A549 treated with AZD2906 at 1 μM for 4 hours (cell line): ENCODE measurements at places on chromosomes 6 and 20. TPM values are rescaled to one million over a fixed set of nuclear protein-coding genes. Genes with fewer than 3 reads are reported as not detected.

Gene OGFRL1
- total RNA-seq = 5.4 to 8.7 TPM (median 6.6 TPM) in 5 replicates

Gene MYLK2
- 0.35 to 0.84 TPM (median 0.45 TPM) in 5 replicates for total RNA-seq

Gene FNDC1
- total RNA-seq = 0.06 to 0.13 TPM (median 0.10 TPM) in 5 replicates

Gene CALHM5
- 0.03 to 0.09 TPM (median 0.05 TPM) in 5 replicates for total RNA-seq

Gene GNL1
- 26.8 to 32.9 TPM (median 30.8 TPM) in 5 replicates for total RNA-seq
